HL-60 (cell line): ENCODE measurements at places on chromosomes 3 and 15.

- no peak for DNase-seq
Measured at GRCh38 chr15:78750566-78750965, 60.7 kb downstream of the ADAMTS7 start.

DNA sequence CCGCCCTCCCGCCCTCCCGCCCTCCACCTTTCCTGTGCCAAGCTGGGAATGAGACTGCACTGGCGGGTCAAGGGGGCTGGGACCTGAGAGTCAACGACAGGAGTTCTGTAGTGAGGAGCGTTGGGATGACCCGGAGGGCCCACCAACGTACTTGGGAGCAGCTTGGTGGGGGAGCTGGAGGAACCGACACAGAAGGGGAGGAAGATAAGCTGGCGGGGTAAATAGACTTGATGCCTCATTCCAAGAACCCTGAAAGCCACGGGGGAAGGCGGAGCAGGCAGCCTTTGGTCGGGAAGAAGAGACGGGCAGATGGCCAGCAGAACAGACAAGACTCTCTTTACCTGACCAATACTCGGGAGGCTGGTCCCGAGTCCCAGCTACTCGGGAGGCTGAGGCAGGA, 277 bp downstream of the FMN1 start:
- no peak for DNase-seq

- DNase-seq = no peak
Measured at GRCh38 chr3:33430061-33430460, 10.1 kb downstream of the UBP1 start.

DNA sequence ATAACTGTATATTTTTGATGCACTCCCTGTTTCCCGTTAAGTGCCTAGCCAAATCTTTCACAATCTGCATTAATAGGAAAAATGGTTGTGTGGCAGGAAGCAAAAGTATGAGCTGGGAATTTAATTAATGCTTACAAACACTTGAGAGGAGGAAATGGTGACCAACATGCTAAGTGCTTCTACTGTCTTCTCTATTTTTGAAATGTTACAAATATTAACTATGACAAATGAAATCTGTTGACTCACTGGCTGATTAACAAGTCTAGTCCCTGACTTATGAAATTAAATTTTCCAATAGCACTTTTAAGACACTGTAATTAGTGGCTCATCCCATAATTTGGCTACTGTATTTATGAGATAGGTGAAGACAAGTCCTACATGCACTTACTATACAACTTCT, 446.9 kb upstream of the DPPA4 start:
- no peak for DNase-seq

- no peak for DNase-seq
Measured at GRCh38 chr3:44021651-44022594, 219.8 kb upstream of the TOPAZ1 start.

- DNase-seq = no peak
Measured at GRCh38 chr3:187264021-187264420, 27.5 kb downstream of the MASP1 start.

GRCh38 chr15:75354454-75354853, 7.6 kb downstream of the NEIL1 start:
- no peak for DNase-seq

- DNase-seq = no peak
Measured at GRCh38 chr15:71683411-71684274, 126.7 kb upstream of the NR2E3 start.

- no peak for DNase-seq
Measured at GRCh38 chr3:11282250-11283138, 10.3 kb downstream of the ATG7 start.

GRCh38 chr3:136955813-136956212, 2.0 kb upstream of the IL20RB start:
- DNase-seq = no peak
